ENCODE measurements at places on chromosomes 11 and 22.

GRCh38 chr11:58330861-58331260 is 28.0 kb downstream of the OR5B17 start:
- no peak for DNase-seq

DNA sequence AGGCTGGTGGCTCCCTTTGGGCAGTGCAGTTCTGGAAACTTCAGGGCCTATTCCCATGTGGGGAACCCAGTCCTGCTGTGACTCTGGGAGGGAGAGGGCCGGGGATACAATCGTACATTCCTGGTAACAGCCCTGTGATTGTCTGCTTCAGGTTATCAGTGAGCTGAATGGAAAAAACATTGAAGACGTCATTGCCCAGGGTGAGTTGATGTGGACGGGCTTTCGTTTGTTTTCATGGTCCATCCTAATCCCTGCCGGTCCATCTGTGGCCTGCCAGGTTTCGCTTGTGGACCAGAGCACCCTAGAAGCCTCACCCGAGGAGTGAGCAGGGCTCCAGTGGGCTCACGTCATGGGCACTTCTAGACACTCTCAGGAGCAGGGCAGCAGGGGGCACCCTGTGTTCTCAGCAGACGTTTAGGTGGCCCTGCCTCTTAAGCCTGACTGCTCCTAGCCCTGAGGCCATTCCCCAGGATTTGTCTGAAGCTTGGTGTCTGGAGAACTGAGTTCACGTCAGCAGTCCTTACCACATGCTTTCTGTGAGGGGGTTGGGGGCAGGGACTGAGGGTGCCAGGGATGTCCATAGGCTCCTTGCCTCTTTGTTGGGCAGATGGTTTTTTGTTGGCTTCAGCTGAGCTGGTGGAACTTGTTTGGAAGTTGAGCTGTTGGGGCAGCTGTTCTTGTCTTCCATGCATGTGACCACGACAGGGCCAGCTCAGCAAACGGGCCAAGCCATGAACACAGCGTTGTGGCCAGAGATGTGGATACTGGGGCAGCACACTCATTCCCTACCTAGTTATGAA is 1.9 kb downstream of the RPLP2 start:
- no peak for DNase-seq

GRCh38 chr11:124394408-124394807 is 4.4 kb downstream of the OR8B3 start:
- DNase-seq, result no peak

GRCh38 chr11:60570970-60571369 is 55.8 kb downstream of the MS4A13 start:
- no peak for DNase-seq

- DNase-seq, result no peak
Measured at GRCh38 chr11:12134236-12134585, 23.8 kb downstream of the MICAL2 start.
